Nucleus accumbens (tissue), 56 donors: ENCODE measurements at places on chromosomes 11 and 22.
A peak's percentile ranks its signal among the peaks of the same experiment; 100 is the strongest.

DNA sequence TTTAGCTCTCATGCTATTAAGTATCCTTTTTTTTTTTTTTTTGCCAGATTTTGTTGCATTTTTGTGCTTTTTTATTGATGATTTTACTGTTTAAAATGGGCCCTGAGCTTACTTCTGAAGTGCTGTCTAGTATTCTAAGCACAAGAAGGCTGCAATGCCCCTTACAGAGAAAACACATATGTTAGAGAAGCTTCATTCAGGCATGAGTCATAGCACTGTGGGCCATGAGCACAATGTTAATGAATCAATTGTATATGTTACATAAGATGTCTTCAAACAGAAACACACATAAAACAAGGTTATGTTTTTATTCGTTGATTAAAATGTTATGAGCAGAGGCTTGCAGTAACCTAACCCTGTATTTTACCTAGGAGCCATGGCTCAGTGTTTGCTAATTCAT is 117.8 kb upstream of the C11orf87 start:
- no peak for DNase-seq

DNA sequence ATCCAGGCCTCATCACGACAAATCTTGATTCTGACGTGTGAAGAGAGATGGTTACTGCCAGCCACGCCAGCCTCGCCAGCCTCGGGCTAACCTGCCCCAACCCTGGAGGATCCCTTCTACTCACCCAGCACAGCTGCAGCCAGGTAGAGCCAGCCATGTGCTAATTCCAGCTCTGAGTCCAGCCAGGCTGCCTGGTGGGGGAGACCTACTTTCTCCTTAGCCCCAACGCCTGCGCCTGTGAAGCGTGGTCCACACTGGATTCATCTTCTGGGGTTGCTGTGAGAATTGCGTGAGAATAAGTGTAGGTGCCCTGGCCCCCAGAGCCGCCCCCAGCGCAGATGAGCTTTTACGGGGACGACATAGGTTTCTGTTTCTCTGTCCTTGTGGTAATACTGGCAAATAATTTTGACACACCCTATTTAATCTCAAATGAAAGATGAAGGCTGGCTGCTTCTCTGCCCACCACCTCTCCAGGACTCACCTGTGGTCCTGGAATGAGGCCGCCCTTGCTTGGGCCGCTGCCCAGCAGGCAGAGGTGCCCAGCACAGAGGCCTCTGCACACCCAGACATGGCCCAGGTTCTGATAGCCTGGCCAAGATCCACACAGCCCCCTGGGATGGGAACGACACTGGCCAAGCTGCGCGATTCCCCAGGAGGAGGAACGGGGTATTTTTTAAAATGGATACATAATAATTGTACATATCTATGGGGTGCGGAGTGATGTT is 528.4 kb downstream of the TBC1D22A start:
- DNase-seq: no peak

- DNase-seq: peak; percentile 24
Observed at GRCh38 chr11:66607126-66607834, 9.2 kb upstream of the RBM14 start.

- DNase-seq: no peak
Observed at GRCh38 chr11:1749395-1750351, 722 bp downstream of the IFITM10 start.

GRCh38 chr22:21981874-21982273 is 713 bp downstream of the TOP3B start:
- no peak for DNase-seq

GRCh38 chr22:20448630-20449029 is 11.0 kb upstream of the SCARF2 start:
- DNase-seq: no peak

GRCh38 chr11:68896171-68896959 is 7.3 kb downstream of the MRPL21 start:
- DNase-seq: no peak

- DNase-seq: no peak
Observed at GRCh38 chr22:32348031-32348611, 9.5 kb upstream of the RFPL3 start.

- DNase-seq: no peak
Observed at GRCh38 chr11:132244846-132245245, 874.4 kb downstream of the NTM start.

DNA sequence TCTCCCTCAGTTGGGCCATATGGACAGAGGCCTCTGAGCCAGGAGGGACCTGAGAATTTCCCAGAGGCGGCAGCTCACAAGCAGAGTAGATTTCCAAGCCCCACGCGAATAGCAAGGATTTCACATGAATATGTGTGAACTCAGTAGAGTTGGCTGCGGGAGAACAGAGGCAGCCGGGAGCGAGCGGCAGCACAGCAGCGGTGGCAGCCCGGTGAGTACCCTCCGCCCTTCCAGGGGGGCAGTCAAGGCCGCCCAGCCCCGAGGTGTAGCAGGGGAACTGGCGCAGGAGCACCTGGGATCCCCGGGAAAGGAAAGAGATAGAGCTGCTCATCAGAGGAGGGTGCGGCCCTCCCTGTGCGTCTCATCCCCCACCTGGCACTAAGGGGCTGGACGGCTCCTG is 8.4 kb upstream of the MS4A15 start:
- no peak for DNase-seq

GRCh38 chr11:76803811-76804600 is 20.9 kb downstream of the TSKU start:
- DNase-seq: no peak

DNA sequence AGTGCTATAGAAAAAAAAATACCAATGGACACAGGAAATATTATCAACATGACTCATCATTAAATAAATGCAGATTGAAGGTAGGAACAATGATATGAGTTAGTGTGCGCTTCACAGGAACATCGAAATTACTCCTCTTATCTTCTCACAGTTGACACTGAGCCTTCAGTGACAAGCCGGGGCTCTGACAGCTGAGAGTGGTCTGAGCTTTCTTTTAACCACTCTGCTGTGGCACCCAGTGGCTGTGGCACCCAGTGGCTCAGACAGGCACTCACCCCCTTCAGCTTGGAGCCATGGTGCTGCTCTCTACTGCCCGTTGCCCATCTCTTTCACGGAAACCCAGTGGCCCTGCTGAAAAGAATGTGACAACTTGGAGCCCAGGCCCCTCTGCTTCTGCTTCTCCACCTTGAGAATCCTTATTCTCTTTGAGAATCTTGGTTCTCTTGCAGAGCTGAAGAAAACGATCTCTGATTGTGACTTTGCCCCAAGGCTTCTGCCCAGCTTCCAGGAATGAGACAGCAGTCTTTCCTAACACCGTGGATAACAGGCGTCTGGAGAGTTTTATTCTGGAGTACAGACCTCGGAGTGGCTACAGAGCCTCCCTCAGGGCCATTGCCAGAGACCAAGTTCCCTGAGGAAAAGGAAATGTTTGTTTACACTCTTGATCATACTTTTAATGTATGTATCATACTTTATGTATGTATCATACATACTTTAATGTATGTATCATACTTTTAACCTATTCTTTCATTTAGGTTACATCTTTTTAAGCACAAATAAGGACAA is 37.1 kb upstream of the OR8B8 start:
- DNase-seq: no peak

- DNase-seq: no peak
Observed at GRCh38 chr11:68186061-68186460, 27.0 kb downstream of the KMT5B start.

DNA sequence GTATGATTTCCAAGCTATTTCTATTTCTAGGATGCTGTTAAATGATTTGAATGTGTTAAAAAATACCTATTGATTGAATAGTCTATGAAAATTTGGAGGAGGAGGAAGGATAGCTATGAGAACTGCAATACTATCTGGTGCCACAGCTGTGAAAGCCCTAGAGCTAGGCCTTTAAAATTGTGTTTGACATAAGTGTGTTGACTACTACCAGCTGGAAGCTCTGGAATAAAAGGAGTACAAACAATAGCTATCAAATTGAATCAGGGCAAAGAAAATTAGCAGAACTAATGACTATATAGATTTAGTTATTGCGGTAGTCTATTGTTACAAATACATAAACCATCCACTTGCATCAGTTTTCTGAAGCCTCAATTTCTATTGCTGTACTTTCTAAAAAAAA is 124.8 kb upstream of the CNTN5 start:
- no peak for DNase-seq

- DNase-seq: no peak
Observed at GRCh38 chr11:17393472-17393871, 5.0 kb upstream of the KCNJ11 start.

DNA sequence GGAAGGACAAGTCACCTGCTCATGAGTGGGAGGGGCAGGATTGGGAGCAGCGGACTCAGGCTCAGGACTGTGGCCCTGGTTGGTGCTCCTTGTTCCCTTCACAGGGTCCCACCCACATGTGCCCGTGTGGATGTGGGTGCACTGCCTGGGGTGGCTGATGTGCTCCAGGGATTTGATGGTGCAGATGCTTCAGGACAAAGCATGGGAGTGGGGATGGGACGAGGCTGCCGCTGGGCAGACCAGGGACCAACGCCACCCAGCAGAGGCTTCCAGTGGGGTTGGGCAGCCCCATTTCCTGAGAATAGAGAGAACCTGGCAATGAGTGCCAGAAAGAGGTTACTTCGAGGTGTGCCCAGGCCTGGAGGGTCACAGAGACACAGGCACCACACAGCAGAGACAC is 65.5 kb upstream of the IGLL5 start:
- DNase-seq: no peak

DNA sequence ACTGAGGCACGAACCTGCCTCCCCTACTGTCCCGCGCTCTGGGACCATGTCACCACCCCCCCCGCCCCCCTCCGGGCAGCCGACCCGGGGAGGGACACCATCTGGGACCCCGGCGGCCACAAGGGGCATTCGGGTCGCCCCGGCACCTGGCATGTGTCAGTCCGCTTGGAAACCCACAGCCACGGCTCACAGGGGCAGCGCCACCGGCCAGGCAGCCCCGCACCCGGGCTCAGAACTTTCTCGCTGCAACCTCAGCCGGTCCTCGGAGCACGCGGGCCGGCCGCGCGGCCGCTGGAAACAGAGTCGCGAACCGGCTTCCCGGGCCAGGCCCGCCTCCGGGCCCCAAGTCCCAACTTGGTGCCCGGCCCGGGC is 159.9 kb upstream of the GRK3 start:
- DNase-seq: no peak

GRCh38 chr11:63670096-63670432 is 1.1 kb downstream of the ATL3 start:
- no peak for DNase-seq

- DNase-seq: no peak
Observed at GRCh38 chr11:114098927-114099326, 39.4 kb downstream of the ZBTB16 start.

DNA sequence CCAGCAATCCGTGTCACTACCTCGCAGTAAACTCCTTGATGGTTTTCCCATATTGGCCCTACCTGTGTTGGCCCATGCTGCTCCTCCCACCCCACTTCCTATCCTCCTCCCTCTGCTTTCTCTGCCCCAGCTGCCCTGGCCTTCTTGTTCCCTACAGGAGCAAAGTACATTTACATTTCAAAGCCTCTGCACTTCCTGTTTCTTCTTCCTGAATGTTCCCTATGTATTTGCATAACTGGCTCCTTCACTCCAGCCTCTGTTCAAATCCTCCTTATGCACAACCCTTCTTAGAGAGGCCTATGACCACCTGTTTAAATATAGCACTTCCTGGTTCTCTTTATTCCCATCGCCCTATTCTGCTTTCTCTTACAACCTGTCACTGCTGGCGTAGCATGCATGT is 62.2 kb downstream of the PARVA start:
- DNase-seq: no peak

DNA sequence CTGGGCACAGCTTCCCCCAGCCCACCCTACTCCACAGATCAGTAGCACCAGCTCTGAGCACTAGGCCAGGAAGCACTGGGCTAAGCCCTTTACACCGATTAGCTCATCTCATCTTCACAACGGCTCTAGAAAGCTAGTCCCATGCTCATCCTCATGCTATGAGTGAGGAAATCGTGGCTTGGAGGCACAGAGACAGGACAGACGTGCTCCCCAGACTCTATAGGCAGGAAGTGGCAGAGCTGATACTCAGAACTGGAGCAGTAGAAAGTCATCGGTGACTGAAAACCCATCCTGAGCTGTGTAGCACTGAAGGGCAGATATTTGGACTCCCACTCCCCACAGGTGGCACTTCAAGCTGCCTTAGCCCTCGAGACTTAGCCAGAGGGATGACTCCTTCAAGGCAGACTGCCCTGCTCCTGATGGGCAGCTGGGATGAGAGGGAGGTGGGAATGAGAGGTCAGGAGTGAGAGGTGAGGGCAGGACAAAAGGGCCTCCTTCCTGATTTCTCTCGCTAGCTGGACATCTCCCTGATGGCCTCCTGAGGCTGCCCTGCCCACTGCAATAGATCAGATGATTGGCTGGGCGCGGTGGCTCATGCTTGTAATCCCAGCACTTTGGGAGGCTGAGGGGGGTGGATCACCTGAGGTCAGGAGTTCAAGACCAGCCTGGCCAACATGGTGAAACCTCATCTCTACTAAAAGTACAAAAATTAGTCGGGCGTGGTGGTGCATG is 9.7 kb downstream of the CD5 start:
- DNase-seq: no peak

DNA sequence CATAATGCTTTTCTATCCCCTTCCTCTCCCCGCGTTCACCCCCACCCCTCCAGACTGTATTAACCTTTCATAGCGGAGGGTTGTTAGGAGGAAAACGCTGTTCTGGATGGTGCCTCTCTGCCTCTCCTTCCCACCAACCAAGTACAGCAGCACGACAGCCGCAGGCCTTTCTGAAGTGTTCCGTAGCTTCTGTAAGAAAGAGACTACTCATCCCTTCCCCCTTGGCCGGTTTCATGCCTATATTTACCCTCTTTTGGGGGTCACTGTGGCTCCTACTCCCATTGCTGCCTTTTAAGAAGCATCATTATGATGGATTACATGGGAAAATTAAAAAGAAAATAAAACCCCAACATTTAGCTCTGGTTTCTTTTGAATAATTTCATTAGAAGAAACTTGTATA is 46.5 kb downstream of the ZBTB16 start:
- DNase-seq: no peak

- DNase-seq: no peak
Observed at GRCh38 chr11:17388609-17389210, at the start of gene KCNJ11. TSS of gene KCNJ11 (minus strand) at chr11:17388659. CDS start at chr11:17388091, 568 bp downstream.

DNA sequence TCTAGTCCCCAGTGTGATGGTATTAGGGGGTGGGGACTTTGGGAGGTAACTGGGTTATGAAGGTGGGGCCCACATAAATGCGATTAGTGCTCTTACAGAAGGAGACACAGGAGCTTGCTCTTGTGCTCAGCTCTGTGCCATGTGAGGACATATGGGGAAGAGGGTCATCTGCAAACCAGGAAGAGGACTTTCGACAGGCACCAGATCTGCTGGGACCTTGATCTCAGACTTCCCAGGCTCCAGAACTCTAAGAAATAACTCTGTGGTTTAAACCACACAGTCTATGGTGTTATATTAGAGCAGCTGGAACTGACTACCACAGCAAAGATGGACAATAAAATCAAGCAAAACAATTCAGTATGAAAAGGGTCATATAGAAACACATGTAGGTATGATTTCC is 26.7 kb downstream of the NNMT start:
- DNase-seq: no peak

- DNase-seq: no peak
Observed at GRCh38 chr22:17783773-17784480, 9.7 kb upstream of the BID start.

DNA sequence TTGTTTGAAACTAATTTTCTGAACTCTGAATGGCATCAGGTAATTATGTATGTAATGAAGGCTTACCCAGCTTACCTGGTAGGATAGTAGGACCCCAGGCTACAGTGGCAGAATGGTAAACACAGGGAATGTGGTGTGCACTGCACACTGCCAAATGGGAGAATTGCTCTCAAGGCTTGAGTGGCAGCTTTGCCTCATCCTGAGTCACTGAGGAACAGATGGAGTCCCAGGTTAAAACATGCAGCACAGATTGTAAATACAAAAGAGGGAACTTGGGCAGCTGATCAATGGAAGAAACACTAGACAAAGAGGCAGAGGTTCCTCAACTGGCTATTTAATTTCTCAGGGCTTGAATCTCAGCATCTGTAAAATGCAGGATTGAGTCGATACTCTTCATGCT is 24.4 kb downstream of the GPR83 start:
- no peak for DNase-seq
